Nucleus accumbens (tissue), 56 donors: ENCODE measurements at places on chromosomes 16 and 17.

DNA sequence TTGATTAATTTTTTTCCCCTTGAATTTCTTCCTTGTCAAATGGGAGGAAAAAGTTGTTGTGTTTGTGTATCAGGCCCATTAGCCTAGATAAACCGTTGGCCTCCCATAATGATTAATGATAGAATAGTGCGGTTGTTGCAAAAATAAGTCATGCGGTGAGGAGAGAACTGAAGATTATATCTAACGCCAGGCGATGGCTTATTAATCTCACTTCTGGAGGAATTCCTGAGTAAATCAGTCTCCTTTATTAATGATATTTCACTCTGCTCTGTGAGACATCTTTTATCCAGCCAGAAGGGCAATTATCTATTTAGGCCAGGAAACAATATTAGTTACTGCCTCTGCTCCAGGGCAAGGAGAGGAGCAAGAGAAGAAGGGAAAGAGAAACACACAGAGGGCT lies 107.3 kb downstream of the IRX5 start:
- DNase-seq, result no peak

- DNase-seq, result no peak
These were observed 191.6 kb downstream of the CCDC182 start for GRCh38 chr17:57553526-57553925.

DNA sequence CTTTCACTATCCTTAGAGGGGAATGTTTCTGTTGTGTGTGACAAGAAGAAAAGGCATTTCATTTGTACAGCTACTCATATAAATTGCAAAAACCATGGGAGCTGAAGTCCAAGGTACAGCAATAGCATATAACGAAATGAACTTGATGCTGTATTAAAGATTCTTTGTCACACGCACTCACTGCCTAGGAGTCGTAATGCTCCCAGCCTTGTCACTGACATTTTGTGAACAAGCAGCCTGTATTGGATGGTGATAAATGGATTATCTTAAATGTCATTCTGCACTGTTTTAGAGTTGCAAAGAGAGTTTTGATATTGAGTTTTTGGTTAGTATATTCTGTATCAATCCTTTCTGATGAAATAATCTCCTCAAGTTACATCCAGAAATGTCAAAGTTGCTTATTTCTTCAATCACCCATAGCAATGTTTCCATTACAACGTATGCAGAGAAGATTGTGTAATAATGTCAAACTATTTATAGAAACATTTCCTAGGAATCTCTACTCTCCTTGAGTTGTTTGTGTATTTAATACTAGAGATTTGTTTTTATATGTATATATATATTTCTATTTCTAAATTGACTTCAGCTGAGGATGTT lies 270.6 kb downstream of the FTO start:
- DNase-seq, result no peak

- no peak for DNase-seq
These were observed 15.4 kb upstream of the ARHGAP17 start for GRCh38 chr16:25030420-25031131.

GRCh38 chr16:83847371-83848225 lies 39.8 kb downstream of the HSBP1 start:
- DNase-seq, result no peak
